GM04503 (cell line): ENCODE measurements at places on chromosomes 6 and 20.

DNA sequence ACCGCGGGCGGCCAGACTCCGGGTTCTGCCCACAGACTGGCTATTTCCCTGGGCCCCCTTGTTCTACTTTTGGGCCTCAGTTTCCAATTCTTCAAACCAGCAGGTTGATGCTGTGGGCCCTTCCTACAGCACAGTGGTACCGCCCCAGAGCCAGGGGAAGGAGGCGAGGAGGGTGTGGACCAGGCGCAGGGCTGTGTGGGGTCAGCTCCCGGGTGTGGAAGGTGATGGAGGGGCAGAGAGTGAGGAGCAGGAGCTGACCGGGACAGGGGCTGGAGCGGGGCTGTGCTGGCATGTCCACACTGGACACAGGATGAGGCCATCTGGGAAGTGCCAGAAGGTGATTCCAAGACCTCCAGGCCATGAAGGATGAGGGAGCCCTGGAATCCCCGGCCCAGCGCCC is 35.2 kb upstream of the CHRNA4 start:
- DNase-seq = no peak

DNA sequence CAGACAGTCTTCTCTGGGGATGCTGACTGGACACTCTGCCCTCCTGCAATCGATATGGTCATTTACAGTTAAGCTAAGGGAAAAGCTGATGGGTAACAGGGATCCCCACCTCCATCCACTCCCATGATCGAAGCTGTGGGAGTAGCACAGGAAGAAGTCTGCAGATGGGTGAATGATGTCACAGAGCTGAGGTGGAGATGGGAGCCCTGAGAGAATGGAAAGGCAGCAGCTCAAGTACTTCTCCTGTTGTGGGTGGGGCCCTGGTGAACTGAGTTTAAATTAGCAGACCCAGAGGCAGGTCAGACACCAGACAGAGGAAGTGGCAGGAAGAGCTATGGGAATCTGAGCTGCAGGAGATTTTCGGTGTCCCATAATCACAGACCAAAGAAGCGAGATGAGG is 29.0 kb downstream of the HDGFL1 start:
- no peak for DNase-seq

DNA sequence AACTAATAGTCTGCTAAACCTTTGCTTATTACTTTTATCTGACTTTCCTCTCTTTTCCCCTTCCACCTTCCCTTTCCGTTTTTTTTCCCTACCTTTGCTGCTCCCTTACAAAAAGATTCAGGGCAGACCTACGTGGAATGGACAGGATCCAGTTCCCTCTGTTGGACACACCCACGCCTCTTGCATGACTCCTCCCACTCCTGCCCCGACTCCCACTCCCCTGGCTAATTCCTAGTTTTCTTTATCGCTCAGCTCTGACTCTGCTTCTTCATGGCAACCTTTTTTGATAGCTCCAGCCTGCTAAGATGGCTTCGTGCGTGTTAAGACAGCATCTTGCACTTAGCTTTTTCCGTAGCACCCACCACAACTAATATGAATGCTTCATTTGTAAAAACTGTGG is 715.6 kb upstream of the NRSN1 start:
- no peak for DNase-seq

- no peak for DNase-seq
Measured at GRCh38 chr6:167849846-167850459, 23.2 kb downstream of the AFDN start.

DNA sequence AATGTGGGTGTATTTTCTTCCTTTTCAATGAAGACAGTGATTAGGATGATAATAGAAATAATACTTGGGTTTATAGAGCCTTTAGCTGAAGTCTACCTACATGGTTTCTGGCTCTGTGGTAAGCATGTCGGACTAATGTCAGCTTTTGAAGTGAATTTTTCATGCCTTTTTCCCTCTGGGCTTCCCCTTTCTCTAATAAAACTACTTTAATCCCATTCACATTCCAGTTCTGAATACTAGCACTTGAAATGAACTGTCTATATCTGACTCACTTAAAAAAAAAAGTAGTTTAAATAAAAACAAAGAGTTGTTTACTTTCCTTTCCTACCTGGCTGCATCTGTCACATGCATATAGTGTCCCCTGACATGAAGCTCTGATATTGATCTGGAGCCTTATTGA is 545.9 kb upstream of the FLRT3 start:
- no peak for DNase-seq

- peak; percentile 7 for DNase-seq
Measured at GRCh38 chr6:18742406-18742805, 355.3 kb downstream of the RNF144B start.

DNA sequence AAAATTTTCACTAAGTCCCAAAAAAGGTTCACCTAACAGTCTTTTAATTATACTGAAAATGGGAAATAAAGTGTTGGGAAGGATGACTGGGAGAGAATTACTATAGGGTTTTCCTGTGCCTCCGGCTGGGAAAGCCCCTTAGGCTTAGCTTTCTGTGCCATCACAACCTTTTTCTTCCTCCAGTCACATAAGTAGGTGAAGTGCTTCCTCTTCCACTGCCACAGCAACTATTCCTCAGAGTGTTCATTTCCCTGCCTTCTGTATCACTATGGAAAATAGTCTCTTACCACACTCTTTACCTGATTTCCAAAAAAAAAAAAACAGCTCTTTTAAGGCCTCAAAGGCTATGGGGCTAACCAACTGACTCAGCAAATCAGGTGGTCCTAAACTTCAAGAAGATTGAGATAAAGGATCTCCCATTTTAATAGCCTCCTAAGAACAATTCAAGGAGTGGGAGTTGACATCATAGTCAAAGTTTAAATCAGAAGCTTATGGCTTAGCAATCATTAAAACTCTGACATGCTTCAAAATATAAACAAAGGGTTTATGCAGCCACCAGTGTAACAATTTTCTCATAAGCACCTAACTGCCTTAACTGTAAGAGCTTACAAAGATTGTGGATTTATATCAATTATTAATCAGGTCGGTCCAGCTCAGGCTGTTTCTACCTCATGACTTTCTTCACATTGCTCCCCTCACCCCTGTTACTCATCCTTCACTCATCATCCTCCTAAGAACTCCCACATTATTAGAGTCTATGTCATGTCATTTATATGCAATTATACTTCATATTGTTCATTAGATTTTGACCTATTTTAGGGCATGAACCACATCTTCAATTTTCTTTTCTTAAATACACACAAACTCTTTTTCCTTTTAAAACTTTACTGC is 95.3 kb downstream of the RNGTT start:
- no peak for DNase-seq

DNA sequence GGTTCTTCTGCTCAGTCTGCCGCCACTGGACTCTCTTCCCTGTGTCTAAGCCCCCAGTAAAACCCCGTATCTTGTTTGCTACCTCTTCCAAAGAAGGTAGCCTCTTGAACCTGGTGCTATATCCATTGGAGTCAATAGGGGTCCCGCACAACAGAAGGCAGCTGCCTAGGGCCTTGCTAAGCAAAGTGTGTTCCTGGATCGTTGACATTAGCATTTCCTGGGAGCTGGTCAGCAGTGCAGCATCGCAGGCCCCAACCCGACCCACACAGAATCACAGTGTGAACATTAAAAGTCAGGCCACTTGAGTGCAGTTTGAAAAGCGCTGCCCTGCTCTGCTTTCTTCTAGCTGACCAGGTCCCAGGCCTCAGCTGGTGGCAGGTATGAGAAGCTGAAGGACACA is 2.9 kb downstream of the ADA start:
- DNase-seq = no peak

GRCh38 chr20:59320426-59320825 is 20.0 kb downstream of the EDN3 start:
- no peak for DNase-seq

DNA sequence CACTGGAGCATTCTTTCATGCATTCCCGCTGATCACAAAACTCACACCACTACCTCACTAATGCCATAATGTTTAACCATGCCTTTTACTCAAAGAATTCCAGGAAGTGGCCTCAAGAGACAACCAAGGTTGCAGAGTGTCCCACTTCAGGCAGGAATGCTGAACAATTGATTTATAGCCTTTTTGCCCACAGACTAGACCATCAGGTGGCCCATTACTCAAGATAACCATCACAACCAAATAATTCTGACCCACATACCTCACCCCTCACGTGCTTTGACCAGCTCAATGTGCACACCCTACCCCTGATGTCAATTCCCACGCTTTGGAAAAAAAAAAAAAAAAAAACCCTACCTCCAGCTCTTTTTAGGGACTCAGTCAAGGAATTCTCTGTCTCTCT is 220.6 kb upstream of the UFL1 start:
- DNase-seq = no peak

GRCh38 chr20:49352751-49353150 is 74.9 kb upstream of the ZNFX1 start:
- no peak for DNase-seq

DNA sequence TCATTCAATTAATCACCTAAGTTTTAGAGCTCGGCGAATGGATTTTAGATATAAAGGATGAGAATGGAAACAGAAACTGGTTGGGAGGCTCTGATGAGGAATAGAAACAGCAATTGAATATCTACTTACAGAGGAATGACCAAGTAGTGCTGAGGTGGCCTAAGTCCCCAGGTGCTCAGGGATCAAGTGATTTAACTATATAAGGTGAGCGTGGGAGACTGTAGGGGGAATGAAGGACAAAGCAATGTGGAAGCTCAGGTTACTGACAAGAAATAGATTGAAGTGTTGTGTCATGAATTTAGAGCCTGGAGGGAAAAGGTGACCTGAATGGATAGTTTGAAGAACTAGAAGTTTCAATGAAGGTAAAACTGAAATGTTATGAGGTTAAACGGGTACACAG is 495.4 kb upstream of the SOX4 start:
- DNase-seq = no peak
